Stimulated activated CD8-positive, alpha-beta memory T cell treated with anti-CD3 and anti-CD28 coated beads, Interleukin-4, amount 100 ng/mL, for 24 hours (primary cell): ENCODE measurements at places on chromosomes 2 and 18.

- no peak for DNase-seq
Measured at GRCh38 chr2:86672027-86672545, 48.0 kb upstream of the RMND5A start.

DNA sequence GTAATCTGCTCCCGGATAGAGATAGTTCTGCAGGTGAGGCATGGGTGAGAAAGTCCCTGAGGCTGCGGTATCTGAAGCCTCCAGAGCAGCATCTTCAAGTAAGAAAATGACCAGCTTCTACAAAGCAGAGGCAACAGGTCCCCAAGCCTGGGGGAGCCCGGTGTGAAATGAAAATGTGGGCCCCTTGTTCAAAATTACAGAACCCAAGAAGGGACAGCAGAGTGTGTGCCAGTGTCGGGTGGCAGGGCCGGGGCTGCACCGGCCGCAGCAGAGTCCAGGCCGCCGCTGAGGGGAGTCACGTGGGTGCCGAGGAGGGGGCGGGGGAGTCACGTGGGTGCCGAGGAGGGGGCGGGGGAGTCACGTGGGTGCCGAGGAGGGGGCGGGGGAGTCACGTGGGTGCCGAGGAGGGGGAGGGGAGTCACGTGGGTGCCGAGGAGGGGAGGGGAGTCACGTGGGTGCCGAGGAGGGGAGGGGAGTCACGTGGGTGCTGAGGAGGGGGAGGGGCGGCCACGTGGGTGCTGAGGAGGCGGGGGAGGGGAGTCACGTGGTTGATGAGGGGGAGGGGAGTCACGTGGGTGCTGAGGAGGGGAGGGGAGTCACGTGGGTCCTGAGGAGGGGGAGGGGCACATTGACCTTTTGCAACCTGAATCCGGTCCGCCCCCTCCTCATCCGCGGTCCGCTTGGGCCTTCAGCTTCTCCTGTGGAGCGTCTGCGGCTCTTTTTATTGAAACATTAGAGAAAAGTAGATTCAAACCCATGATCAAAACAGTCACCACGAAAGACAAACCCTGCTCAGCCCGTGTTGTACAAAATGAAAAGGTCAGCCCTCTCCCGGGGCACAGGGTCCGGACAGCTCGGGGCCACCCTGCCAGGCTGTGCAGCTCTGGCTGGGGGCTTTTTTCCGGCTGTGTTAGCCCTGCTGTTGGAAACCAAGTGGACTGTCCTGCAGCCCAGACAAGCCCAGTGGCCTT, 10.4 kb downstream of the COLEC11 start:
- peak; percentile 7 for DNase-seq

DNA sequence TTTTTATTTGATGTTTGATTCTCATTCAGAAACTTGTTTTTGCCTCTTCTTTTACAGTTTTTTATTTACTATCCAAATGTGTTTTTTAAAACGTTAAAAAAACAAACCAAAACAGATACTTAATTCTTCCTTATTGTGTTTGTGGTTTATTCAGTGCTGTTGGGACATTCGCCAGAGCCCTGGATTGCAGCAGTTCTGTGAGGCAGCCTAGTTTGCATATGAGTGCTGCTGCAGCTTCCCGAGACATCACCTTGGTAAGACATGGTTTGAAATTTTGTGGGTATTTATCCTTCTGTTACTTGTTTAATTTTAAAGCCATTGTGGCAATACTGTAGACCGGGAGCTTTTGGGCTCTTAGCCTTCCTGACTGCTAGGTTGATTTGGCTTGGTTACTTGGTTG, 91.2 kb downstream of the MTA3 start:
- DNase-seq: no peak

DNA sequence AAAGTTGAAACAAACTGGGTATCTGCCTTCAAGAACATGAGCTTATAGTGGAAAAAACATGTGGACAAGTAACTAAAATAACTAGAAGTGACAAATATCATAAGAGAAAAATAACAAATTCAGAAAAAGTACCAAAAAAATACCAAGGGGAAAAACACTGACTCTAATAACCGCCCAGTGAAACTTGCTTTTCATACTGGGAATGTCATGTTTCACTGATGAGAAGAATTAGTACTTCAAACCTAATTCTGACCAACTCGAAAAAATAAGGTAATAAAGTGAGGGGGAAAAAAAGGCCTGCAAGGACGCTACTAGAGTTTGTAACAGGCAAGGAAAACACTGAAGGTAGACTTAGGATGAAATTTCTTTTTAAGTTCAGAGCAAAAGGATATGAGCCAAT, 83.6 kb downstream of the RTTN start:
- no peak for DNase-seq

DNA sequence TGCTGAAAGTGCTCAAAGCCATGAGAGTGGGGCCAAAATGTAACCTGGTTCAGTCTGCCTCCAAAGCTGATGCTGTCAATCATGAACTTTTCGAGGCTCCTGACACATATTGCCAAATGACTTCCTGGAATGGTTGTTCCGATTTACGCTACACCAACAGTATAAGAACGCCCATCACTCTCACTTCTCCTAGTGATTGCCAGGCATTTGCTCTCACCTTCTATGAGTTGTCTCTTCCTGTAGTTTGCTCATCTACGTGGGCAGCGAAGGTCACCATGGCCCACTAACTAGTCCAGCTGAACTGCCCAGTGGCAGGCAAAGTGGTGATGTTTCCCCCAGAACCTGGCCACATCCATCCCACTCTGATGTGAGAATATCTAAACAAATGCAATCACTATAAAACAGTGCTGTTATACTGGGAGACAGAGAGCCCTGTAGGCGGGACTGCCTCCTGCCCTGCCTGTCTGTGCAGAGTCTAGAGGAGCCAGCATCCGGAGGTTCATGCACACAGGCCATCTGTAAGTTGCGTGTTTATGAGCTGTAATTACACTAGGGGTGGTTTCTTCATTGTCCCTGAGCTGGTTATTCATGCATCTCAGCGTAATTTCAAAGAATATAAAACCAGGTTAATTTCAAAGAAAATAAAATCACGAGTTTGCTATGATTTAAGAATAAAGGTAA, 8.8 kb upstream of the CABLES1 start:
- no peak for DNase-seq

- DNase-seq: no peak
Measured at GRCh38 chr2:69683170-69683971, 39.8 kb upstream of the AAK1 start.

- no peak for DNase-seq
Measured at GRCh38 chr18:79884294-79884962, 67.0 kb downstream of the SLC66A2 start.

GRCh38 chr18:44298566-44298965, 382.1 kb upstream of the SETBP1 start:
- DNase-seq: no peak

DNA sequence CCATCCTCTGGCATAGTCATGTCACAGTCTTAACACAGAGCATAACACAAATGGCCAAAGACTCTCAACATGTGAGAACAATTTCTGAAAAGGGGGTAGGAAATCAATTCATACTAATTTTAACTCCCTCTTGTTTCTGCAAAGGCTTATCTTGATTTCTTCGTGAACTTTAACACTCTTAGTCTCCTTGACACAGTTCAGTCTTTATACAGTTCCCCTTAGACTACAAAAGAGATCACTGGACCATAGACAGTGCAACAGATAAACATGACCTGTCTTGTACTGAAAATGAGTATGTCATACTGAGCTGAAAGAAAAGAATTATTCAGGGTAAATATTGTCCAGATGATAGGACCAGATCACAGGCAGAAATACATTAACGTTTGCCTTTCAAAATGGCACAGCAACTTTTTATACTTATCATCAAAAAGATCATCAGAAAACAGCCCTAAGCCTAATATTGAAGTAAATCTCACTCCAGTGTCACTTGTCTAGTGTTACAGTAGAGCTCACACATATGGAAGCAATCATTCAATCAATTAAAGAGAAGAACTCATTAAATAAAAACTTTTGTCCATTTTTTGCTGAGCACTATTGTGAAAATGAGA, 56.4 kb upstream of the VRK2 start:
- DNase-seq: no peak

DNA sequence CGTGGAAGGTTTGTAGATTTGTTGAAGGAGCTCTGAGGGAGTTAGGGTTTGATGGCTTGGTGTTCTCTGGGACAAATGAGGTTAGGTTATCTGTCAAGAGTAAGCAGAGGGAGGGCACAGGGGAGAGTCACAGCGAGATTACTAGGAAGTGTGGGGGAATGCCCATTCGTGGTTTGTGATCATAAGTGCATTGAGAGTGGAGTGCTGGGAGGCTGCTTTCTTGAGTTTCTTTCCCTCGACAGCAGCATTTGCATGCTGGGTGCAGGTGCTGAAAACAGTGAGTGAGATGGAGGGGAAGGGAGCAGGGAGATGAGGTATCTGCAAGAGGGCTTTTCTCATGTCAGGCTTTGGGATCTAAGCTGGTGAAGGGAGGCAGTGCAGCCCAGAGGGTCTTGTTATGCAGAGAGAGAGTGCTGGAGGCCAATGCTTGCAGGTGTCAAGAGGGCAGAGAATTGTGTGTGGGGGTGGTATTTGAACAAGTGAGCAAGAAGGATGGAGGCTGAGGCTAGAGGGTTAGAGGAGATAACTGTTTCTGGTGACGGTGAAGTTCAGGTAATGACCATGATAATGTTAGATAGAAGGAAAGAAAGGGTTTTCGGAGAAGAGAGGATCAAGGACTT, 8.8 kb downstream of the RALB start:
- DNase-seq: peak; percentile 24

- DNase-seq: no peak
Measured at GRCh38 chr18:56565551-56566345, 72.6 kb downstream of the TXNL1 start.

GRCh38 chr2:236928380-236929037, 157.2 kb upstream of the COPS8 start:
- no peak for DNase-seq

DNA sequence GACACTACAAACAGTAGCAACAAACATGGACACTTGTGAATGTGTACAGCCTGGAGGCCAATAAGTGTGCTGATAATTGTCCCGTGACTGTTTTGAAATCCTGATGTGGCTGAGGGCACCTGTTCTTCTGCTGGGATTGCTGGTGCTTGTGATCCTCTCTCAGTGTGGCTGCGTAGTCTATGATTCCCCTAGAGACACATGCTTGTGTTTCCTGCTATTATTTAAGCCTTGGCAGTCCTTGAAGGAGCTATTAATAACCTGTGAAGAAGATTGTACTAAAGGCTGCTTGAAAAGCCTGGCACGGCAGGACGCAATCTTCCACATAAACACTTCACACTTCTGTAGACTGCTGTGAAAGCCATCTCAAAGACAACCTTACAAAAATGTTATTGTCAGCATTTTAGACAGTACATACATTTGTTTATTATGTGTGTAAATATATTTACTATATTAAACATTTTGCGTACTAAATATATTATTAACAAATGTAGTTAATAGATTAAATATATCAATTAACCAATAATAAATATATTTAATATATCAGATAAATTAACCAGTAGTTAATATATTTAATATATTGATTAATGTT, 71.4 kb downstream of the GALR1 start:
- no peak for DNase-seq
